Progenitor cell of endocrine pancreas (in vitro differentiated cells): ENCODE measurements at places on chromosomes 7 and 10.

DNA sequence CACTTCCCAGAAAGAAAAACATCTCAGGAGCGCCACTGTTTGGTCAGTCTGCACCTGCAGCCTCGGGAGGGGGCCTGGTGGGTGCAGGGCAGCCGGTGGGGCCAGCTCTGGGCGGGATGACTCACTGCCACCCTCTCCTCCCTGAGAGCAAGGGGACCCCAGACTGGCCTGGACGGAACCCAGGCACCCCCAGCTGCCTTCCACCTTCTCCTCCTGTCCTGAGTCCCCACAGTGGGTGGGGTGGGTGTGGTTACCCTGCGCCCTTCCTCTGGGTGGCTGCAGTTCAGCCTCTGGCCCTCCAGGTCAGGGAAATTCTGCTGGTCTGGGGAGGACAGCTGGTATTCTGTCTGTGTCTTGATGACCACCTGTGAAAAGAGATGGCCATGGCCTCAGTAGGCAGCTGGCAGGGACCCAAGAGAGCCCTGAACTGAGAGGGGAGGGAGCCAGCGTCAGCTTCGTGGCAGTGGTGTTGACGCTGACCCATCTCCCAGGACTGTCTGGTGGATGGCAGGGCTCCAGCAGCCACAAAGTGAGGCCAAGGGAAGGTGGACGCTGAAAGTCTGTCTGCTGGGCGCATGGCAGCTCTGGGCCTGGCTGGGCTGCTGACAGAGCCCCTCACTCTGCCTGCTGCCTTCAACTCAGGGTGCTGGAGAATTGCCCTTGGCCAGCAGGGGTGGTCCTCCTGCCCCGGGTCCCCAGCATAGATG lies 8.9 kb downstream of the CALY start:
- DNase-seq, result no peak

DNA sequence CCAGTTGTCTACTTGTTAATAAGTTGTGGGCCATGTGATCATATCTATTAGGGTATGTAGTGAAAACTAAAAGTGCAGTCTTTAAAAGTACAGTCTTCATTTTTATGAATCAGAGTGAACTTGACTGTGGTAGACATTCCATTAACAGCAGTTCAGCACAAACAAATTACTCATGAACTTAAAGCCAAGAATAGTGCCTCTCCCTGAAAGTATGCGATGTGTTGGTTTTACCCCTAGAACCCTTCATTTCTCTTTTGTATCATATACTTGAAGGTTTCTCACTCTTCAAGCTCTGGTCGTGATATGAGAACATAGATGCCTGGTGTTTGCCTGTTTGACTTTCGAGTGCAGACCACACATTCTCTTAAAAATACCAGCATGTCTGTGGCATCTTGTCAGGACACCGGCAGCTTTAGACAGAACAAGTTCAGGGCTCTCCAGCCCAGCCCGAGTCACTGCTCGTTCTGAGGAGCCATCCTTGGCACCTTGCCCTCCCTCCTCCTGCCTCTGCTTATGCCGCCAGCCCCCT lies 159.3 kb downstream of the LCOR start:
- no peak for DNase-seq

- DNase-seq, result no peak
Measured at GRCh38 chr10:60422809-60423208, 33.1 kb upstream of the ANK3 start.

GRCh38 chr10:7077880-7078279 lies 333.0 kb downstream of the SFMBT2 start:
- DNase-seq, result no peak

GRCh38 chr10:86130737-86131475 lies 235.7 kb downstream of the GRID1 start:
- DNase-seq, result no peak
